ENCODE measurements at places on chromosomes 16 and 17. TPM values are rescaled to one million over a fixed set of nuclear protein-coding genes. Genes with fewer than 3 reads are reported as not detected.

- no peak for DNase-seq
Measured at GRCh38 chr16:65833171-65833871, 533.2 kb upstream of the CDH5 start.

DNA sequence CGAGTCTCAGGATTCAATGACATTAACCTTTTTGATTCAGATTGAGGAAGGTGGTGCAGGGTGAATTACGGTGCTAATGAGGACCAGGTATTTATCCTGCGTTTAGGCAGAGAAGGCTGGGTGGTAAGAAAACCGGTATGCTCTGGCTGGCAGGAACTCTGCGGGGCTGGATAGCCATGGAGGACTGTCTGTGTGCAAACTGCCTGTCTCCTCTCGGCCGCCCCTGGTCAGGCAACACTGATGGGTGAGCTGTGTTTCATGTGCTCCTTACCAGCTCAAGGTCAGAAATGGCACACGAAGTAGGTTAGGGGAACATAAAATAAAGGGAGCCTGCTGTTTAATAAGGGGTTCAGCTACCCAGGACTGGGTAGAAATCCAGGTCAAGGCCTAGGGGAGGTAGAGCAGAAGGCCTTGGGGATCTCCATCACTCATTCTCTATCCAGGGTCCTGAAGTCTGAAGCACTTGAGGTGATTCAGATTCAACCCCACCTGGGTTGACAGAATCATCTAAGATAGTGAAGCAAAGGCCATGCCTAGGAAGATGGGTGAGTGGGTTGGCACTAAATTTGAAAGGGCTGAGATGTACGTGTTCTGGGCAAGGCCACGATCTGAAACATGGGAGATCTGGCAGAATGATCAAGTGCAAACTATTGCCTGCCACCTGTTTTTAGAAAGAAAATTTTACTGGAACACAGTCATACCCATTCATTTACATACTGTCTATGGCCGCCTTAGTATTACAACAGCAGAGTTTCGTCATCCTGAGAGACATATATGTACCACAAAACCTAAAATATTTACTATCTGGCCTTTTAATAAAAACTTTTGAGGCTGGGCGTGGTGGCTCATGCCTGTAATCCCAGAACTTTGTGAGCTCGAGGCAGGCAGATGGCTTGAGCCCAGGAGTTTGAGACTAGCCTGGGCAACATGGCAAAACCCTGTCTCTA is 292.5 kb downstream of the XYLT1 start:
- DNase-seq = no peak

DNA sequence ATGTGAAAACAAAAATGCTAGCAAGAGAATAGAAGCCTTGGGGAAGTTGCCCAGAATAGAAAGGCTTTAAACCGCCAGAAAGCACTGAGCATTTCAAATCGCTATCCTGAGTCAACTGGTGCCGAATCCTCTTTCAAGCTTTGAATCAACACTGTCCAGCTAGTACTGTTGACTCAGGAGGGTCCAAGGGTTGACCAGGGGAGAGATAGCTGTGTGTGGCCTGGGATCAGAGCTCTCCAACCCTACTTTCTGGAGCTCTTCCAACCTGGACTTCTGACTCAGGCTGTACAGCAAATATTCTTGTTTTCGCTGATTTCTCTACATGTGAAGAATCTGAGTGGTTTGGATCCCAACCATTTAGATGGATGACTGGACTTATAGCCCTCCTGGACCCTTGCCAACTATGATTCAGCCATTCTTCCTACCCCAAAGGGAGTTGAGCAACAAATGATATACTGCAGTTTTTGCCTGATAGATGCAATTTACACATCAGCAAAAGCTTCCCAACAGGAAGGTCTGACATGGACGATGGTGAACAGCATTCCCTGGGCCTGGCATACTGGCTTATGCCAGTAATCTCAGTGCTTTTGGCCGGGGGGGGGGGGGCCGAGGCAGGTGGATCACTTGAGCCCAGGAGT is 154.0 kb upstream of the SDK2 start:
- DNase-seq = peak; percentile 21

CFAP97D1 gene
- not detected for total RNA-seq

GRCh38 chr16:57512296-57513001 is 23.9 kb downstream of the CCDC102A start:
- no peak for DNase-seq

RAI1 gene
- total RNA-seq = 16.3 TPM

EMP2 gene
- 17.9 TPM for total RNA-seq

CCL16 gene
- total RNA-seq = 0.78 TPM

DNA sequence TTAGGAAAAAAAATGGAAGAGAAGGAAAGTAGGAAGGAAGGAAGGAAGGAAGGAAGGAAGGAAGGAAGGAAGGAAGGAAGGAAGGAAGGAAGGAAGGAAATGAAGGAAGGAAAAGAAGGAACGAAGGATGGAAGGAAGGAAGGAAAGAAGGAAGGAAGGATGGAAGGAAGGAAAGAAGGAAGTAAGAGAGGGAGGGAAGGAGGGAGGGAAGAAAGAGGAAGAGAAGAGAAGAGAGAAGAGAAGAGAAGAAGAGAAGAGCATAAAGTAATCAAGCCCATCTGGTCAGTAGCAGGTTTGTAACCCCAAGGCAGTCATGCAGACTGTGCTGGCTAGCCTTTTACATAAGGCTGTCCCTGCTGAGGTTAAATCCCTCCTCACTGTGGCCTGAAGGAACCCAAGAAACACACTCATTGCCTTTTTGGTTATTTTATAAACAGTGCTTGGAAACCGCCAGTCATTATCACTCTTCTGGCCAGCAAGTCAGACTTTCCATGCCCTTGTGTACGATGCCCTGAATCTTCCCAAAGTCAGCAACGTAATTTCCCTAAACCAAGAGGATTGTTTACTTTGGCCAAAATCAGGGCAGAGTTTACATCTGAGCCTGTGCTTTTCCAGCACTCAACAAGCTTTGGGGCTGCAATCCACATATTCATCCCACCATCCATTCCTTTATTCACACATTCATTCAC is 409.6 kb upstream of the MAF start:
- DNase-seq = no peak

All from body of pancreas (tissue), 4 donors.